Suppressor macrophage treated with lipopolysaccharide for 1 hour (primary cell): ENCODE measurements at places on chromosomes 2 and 18.

- DNase-seq: no peak
Measured at GRCh38 chr2:137348301-137348700, 583.0 kb downstream of the THSD7B start.

DNA sequence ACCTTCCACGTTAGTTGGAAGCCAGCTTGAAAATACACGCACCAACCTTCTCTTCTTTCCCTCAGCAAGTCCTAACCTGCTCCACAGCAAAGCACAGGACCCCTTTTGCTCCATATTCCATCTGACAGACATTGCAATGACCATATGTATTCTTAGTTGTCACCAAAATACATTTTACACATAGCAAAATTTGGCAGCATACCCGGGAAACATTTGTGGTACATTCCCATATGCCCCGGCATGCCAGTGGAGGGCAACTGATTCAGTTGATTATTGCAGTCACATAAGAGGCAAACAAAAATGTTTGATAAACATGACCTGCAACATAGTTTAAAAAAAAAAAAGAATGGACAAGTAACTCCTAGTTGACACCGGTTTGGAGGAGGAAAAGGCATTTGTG lies 202.1 kb upstream of the UBE2E3 start:
- no peak for DNase-seq

GRCh38 chr2:74843899-74844298 lies 10.0 kb downstream of the HK2 start:
- DNase-seq: peak; percentile 89

DNA sequence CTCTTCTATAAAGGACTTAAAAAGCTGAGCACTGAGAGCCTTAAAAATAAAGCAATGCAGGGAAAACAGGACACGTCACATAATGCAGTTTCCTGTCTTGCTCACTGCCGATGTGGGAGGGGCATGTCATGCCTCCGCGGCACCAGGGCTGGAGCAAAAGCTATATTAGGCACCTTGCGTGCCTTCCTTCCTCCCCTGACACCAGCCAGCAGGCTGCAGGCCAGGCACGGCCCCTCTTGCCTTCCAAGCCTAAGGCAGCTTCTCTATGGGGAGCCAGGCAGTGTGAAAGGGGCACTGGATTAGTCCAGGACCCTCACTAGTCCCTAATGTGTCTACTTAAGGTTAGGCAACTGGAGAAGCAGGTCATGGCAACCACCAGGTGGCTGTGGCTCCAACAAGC lies 26.3 kb downstream of the MRPL35 start:
- peak; percentile 91 for DNase-seq

GRCh38 chr18:13451661-13452387 lies 233.3 kb downstream of the LDLRAD4 start:
- peak; percentile 55 for DNase-seq

DNA sequence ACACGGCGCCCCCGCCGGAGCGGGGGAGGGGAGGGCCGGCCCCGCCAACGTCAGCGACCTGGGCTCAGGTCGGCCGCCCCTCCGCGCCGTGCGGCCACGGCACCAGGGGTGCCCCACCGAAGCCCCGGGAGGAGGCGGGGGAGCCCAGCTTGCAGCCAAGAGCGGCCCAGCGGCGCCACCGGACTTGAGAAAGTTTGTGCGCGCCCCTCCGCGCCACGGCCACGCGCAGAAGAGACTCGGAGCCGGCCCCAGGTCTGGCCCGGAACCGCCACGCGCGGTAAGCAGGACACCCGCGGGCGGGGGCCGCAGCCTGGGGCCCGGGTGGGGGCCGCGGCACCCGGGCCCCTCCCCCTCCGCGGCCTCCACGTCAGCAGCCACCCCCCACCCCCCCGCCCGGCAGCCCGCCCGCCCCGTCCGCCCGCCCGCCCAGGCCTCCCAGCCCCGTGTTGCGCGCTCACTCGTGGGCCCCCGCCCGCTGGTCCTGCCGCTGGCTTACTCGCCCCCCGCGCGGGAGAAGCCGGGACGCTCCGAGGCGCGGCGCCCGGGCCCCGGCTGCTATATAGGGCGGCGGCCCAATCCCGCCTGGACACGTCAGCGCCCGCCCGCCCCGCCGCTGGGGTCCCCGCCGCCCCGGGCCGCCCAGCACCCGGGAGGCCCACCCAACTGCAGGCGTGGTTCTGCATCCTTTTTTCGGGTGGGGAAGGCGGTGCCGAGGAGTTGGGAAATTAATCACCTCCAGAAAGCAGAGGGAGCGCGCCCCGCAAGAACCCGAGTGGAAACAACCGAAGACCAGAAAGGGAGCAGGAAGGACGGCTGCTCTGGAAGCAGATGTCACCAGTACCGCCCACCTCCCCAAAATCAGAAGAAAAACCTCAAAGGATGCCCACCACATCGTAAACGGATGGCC lies 42.9 kb downstream of the HDLBP start:
- peak; percentile 86 for DNase-seq

DNA sequence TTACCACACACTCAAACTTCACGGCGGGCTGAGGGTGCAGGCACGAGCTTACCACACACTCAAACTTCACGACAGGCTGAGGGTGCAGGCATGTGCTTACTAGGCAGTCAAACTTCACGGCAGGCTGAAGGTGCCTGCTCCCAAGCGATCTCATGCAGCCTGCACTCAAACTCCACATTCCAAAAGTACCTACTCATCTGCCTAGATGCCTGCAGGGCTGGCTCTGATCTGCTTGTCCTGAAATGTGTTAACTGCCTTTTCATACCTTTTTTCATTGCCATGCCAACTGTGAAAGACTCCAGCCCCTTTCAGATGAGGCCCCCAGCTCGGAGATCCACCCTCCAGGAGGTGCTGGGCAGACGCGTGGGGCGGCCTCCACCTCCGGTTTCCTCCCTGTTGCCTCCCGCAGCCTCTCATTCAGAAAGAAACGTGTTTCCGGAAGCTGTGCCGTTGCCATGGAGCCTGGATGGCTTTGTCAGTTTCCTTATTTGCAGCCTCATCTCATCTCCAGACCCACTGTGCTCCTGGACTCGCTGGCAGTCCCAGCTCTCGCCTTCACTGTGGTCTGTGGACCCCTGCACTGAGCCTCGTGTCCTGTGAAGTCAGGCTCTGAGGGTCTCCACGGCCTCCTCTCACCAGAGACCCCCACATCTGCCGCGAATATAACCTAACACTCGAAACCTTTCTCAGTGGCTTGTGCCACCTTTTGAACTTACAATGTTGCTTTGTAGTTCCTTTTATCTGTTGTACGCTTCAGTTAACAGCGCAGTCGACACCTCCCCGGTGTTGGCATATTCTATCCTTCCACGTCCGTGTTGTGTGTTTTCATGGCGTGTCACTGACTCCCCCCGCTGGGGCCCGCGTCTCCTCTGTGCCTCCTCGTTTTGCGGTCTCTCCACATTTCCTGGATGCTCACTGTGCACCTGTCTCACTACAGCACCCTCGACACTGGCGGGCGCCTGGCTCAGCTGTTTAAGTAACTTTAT lies 106.1 kb upstream of the ALKAL2 start:
- no peak for DNase-seq

GRCh38 chr2:220154304-220154703 lies 526.9 kb downstream of the SLC4A3 start:
- no peak for DNase-seq

GRCh38 chr2:225041851-225042799 lies at the start of gene DOCK10:
Gene DOCK10 (minus strand): TSS chr2:225042468. CDS start chr2:225042374, 94 bp downstream.
- DNase-seq: peak; percentile 64

- no peak for DNase-seq
Measured at GRCh38 chr2:159225025-159226016, 61.2 kb downstream of the WDSUB1 start.

GRCh38 chr2:32119161-32119560 lies 46.5 kb upstream of the SLC30A6 start:
- no peak for DNase-seq

DNA sequence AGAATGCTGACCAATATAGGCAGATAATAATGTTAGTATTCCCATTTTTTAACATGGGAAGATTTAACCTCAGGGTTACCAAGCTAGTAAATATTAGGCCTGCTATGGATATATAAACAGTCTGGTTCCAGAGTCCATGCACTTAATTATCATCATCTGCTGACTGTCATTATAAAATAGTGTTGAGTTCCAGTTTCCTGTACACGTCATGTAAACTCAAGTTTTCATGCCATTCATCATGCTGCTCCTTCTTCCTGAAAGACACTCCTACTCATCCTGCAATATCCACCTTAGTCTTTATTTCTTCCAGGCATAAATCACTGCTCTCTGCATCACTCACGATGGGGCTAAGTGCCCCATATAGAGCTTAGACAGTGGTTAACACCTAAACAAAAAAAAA lies 420.8 kb upstream of the SPHKAP start:
- DNase-seq: no peak

- peak; percentile 36 for DNase-seq
Measured at GRCh38 chr2:37323781-37324535, 675 bp downstream of the PRKD3 start.

DNA sequence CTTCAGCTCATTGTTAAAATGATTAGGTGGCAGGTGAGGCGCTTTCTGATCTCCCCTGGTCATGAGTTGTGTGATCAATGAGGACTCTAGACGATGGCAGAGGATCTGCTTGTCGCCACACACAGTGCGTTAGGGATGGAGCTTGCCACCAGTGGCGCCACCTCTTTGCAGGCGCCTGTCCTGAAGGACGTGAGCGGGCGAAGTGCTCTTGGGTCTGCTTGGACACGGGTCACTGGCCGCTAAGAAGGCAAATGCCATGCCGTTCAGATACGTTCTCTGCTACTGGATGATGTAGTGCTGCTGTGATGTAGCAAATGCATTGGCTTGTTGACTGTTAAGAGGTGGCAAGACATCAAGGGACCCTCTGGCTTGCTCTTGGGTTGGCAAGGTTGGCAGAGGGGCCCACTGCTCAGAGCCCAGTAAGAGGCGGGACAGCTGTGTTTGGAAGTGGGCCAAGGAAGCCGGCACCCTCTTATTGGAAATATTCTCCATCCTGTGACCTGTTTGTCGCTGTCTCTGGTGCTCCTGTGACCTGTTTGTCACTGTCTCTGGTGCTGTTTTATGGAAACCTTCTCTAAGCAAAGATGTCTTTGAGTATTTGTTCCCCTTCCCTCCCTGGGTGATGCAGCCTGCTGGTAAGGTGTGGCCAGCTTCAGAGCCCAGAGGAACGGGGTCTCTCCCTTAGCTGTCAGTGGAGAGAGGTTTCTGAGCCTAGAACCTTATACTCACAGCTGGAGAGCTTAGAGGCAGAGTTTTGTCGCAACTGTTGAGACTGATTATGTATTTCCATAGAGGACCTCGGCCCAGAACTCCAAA lies 14.6 kb downstream of the LDLRAD4 start:
- DNase-seq: no peak

DNA sequence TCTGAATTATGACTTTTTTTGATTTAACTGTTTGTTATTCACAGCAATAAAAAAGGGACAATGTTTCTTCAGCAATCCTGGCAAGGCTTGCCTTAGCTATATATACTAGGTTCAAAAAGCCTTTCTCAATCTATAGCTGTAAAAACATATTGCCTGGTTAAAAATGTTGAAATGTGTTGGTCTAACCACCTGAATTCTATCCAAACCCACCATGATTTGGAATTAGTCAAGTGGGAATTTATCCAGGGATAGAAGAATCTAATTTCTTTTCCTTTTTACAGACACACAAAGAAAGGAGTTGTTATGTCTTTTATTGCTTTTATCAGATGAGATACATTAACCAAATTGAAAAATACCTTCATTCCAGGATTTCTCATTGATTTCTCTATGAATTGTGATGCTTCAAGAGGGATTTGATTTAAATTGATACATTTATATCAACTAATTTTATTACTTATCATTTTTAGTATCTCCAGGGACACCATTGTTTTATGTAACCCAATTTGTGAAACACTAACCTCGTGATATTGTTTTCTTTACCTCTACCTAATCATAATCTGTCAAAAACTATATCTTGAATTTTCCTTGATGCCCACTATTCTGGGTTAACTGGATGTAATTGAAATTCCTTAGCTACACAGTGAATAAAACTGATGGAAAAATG lies 88.1 kb downstream of the LRP1B start:
- no peak for DNase-seq

GRCh38 chr18:6746386-6746960 lies 17.0 kb downstream of the ARHGAP28 start:
- no peak for DNase-seq

DNA sequence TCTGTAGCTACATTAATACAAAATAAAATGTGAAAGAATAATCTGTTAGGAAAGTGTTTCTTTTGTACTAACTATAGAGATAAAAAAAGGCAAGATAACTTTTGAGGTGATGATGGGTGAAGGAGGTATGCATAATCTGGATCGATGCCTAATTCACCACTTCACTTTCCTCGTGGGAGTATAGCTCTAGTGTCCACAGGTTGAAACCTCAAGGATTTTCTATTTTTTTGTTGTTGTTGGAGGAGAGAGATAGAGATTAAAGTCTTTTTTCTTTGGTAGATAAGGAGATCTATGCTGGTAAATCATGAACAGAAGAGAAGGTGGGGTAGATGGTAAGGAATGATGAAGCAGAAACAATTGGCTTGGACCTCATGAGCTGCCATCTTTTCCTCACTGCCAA lies 635.3 kb upstream of the ZEB2 start:
- DNase-seq: no peak

- no peak for DNase-seq
Measured at GRCh38 chr2:28082131-28082530, 191.6 kb downstream of the BABAM2 start.

- no peak for DNase-seq
Measured at GRCh38 chr2:121155502-121156056, 129.4 kb downstream of the TFCP2L1 start.

GRCh38 chr2:20717641-20718040 lies 50.7 kb downstream of the GDF7 start:
- no peak for DNase-seq

DNA sequence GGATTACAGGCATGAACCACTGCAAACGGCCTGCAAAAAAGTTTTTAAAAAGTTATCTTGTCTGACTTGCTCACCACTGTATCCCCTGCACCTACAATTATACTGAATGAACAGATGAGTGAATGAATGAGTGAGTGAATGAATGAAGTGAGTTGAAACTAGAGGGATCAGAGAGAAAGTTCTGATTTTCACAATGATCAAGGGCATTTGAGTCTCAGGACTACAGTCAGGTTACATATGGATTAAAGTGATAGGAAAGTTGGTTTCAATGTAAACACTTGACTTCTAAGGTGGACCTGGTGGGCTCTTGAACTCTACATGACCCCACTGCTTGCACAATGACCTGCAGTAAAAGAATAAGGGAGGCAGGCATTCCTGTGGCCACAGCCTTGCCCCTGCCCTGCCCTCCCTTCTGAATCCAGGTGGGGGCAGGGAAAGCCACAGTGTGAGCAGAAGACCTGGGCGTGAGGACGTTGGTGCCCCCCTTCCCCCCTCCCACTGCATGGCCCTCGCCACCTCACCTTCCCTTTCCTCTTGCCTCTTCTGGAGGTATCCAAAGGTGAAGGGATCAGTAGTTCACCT lies 10.7 kb downstream of the C2orf80 start:
- DNase-seq: no peak

- DNase-seq: no peak
Measured at GRCh38 chr2:182667315-182667695, 48.8 kb upstream of the DNAJC10 start.

DNA sequence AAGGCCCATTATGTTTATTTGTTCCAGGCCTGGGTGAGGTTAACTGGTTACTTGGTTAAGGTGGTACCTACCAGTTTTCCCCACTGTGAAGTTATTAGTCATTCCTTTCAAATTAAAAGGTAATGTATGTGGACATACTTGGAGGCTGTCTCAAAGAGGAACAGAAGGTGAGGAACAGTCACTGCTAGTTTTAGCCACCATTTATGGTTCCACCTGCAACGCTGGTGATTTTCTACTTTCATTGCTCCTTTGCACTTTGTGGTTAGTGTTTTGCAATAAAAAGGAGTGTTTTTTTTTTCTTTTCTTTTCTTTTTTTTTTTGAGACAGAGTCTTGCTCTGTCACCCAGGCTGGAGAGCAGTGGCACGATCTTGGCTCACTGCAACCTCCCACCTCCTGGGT lies 6.1 kb upstream of the ST6GAL2 start:
- no peak for DNase-seq

GRCh38 chr2:195150819-195151218 lies 506.2 kb upstream of the SLC39A10 start:
- DNase-seq: no peak
